ENCODE measurements at places on chromosomes 5 and 9.

GRCh38 chr5:138466900-138467710, 1.8 kb downstream of the EGR1 start:
- no peak for DNase-seq

DNA sequence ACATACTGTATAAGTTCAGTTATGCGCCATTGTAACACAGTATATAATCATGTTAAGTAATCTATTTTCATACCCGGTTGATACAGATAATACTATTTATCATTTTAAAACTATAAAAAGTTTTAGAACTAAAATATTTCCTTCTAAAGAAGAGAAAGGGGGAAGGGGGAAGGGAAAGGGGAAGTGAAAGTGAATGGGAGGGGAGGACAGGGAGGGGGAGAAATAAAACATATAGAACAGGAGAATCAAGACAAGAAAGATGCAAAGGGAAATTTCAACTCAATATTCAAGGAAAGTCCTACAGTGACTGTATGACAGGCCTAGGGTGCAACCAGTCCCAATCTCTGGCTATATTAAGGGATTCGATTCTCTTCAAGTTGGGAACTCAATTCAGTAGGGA, 1278.8 kb downstream of the MAT2B start:
- no peak for DNase-seq

- DNase-seq = no peak
Observed at GRCh38 chr5:136004436-136004835, 24.4 kb upstream of the TGFBI start.

- no peak for DNase-seq
Observed at GRCh38 chr5:74141053-74141452, 499.5 kb downstream of the ENC1 start.

GRCh38 chr5:65137631-65138030, 344.1 kb downstream of the ADAMTS6 start:
- DNase-seq = no peak

DNA sequence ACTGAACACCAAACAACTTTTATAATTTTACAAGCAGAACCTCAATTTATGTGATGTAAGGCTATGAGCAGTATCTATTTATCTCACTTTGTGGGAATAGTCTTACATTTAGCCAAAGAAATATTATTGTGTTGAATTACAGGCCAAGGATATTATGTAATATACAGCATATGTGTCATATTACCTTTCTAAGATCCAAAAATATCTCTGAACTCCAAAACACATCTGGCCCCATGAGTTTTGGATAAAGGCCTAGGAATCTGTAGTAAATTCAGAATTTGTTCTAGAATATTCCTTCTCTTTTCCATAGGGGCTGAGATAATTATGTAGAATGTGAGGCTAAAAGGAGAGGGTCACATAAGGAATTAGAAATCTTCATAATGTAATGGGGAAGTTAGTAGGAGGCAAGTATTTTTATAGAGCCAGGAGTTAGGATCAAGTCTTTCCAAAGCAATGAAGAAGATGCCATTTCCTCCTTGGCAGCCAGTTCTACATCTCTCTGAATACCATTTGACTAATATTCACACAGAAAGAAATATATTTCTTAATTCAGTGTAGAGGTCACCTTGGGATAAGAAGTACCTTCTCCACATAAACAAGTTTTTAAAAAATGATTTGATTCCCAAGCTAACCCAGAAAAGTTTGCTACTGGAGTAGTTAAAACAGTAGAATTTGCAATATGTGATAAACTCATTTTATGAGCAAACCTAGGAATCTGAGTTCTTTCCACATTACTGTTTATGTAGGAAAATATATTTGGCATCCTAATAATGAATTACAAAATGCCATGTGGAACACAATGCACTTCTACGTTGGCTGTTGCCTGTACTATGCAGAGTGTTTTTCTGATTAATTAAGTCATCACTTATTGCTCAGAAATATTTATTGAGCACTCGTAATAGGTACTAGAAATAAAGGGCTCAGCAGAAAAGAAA, 20.3 kb upstream of the GRAMD2B start:
- DNase-seq = no peak

DNA sequence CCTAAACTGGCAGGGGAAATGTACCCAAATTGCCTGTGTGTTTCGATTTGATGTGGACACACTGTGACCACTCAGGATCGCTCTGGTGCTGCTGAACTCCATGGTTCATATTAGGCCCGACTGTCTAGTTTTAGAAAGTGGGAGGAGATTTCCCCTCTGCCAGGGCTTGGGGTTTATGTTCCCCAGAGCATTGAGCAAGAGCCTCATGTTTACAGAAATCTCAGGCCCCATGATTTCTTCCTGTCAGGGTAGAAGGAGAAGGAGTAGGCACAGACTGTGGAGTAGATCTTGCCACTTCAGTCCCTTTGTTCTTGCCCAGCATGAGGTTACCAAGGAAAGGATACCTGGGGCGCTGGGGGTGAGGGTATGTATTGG, 40.8 kb upstream of the GLRX start:
- no peak for DNase-seq

GRCh38 chr5:69078921-69079540, 14.8 kb upstream of the SLC30A5 start:
- DNase-seq = no peak

DNA sequence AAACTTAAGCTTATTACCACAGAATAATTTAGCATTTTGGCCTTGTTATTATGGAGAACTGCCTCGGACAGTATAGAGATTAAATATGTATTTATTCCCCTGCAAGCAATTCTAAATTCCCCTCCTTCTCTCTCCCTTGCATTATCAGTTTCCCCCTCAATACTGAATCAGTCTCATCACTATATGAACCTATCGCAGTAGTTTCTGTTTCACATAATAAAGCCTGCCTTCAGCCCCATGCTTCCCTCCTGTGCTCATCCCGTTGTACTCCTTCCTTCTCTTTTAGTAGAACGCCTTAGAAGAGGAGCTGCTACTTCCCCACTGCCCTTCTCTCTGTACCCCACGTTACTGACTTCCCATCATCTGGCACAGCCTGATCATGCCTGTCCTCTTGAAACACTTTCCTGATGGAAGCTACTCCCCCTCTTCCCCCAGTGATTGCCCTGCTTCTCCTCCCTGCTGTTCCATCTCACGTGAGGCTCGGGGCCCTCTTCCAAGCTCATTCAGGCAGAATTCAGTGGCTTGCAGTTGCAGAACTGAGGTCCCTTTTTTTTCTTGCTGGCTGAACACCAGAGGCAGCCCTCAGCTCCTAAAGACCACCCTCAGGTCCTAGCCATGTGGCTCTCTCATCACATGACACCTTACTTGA, 93.4 kb downstream of the PPIC start:
- DNase-seq = no peak

DNA sequence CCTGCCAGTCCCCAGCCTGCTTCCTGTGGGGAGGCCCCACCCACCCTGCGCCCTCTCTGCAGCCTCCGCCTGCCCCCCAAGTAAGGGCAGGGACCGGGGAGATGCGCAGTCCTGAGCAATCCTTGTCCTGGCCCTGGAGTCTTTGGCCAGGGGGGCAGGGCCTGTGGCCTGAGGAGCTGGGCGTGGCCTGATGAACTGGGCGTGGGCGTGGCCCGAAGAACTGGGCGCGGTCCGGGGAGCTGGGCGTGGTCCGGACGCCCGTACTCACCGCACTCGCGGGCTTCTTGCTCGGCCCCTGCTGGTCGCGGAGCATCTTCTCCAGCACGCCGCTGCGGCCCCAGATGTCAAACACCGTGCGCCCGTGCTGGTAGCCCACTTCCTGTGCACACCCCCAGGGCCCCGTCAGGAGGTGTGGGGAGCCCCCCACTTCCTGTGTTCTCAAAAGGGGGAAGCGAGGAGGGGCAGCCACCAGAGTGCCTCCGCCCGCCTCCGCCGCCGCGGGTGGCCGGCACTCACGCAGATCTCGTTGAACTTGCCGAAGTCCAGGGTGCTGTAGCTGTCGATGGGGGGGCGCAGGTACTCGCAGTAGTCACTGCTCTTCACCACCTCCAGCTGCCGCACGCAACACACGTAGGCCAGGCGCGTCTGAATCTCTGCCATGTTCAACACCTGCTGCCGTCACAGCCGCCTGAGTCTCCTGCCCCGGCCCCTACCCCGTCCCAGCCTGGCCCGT, 2.7 kb upstream of the NSMF start:
- DNase-seq = no peak

- no peak for DNase-seq
Observed at GRCh38 chr9:89541798-89542197, 43.9 kb upstream of the SEMA4D start.

- DNase-seq = peak; percentile 21
Observed at GRCh38 chr9:101628173-101628572, 33.4 kb upstream of the PPP3R2 start.

- DNase-seq = no peak
Observed at GRCh38 chr5:89309268-89309667, 426.3 kb upstream of the MEF2C start.

DNA sequence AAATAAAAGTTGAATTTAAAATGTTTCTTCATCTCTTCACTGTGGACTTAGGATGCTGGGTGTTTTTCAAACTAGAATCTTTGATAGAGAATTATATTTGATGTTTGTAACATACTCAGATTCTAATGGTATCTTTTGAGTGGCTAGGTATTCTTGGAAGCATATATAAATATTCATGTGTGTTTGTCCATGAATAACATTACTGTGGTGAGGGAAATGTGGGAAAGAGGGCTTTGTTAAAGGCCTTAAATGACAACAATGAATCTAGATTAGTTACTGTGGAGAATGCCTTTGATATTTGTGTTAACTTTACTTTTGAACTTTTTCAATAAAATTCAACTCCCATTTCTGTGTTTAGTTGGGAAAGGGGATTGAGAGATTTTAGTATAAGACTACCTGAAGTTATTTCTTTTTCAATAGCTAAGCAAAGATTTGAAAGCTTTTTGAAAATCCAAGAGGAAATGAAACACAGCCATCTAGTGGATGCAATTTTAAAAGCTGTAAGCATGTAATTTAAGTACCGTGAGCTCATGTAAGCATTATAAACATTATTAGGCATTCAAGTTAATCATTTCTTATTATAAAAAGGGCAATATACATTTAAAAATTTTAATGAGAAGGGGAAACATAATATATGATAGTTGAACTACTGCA, 69.6 kb downstream of the CCDC171 start:
- peak; percentile 43 for DNase-seq

DNA sequence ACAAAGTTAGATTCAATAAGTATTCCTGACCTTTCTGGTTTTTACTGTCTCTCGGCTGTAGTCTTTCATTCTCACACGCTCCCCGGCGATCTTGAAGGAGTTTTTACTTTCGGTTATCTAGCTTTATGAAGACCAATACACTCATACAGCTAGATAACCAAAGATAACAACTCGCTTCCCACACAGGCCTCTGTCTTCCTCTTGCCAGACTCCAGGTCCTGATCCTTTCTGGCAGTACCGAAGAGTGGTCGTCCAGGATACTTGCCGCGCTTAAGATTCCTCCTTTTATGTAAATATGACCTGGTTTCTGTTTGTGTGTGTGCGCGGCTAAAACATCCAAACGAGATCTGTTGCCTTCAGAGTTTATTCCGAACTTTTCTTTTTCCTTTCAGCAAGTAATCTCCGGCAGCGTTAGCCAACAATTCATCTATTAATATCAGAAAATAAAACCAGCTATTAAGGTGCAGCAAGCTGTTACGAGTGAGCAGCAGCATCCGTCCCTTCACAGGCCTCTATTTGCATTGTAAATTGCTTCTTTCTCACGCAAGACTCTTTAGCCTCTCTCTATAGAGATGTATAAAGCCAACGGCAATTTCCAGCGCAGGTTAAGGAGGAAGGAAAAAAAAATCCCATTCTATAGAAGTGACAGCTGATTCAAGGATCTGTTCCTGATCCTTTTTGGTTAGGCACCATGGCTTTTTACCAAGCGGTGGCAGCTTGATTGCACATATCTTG, 216.1 kb downstream of the MEF2C start:
- DNase-seq = no peak

- DNase-seq = no peak
Observed at GRCh38 chr9:108727580-108728111, 128.1 kb downstream of the ACTL7B start.

DNA sequence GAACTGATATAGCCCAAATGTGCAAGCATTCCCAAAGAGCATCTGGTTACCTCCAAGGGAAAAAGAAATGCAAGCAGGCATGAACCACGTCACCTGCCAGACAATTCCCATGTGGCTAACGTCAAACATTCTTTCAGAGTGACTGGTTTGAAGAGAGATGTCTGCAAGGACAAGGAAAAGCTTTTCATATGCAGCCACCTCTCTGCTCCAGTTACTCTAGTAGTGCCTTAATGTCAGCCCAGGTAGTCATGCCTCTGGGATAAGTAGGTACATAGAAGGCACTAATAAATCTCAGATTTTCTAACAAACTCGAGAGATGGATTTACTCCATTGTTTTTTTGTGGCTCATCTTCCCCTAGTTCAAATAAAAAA, 96.8 kb upstream of the IFNK start:
- DNase-seq = no peak

GRCh38 chr5:78007233-78007632, 231.1 kb upstream of the TBCA start:
- no peak for DNase-seq

- DNase-seq = no peak
Observed at GRCh38 chr9:136587944-136588662, 42.3 kb upstream of the NOTCH1 start.

GRCh38 chr5:78644741-78645300, 3.8 kb downstream of the LHFPL2 start:
- no peak for DNase-seq

DNA sequence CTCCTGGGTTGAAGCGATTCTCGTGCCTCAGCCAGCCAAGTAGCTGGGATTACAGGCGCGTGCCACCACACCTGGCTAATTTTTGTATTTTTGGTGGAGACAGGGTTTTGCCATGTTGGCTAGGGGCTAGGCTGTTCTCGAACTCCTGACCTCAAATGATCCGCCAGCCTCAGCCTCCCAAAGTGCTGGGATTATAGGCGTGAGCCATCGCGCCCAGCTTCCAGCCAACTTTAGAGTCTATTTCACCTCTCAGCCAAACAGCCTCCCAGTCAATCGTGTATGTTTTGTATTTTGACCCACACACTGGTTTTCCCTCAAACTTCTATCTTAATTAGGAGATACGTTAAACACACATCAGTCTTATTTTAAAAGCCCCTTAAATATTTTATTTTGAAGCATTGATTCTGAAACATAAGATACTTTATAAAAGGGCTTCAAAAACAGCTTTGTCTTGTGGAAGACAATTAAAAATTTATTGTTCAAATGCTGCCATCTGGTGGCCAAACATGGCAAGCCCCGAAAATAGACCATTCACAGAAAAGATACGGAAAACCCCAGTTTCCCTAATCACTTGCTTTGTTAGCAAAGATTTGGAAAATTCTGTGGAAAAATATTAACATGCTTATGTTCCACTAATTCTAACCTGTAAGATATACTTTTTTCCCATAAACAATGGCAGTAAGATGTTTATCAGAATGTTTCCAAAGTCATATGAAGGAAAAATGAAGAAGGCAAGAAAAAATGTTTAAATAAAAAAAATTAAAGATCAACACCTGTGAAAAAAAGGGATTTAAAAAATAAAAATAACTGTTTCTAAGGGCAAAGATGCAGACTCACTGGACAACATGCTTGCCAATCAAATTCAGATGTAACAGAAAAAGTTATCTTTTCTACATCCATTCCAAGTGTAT, 33.1 kb downstream of the APTX start:
- DNase-seq = peak; percentile 32

DNA sequence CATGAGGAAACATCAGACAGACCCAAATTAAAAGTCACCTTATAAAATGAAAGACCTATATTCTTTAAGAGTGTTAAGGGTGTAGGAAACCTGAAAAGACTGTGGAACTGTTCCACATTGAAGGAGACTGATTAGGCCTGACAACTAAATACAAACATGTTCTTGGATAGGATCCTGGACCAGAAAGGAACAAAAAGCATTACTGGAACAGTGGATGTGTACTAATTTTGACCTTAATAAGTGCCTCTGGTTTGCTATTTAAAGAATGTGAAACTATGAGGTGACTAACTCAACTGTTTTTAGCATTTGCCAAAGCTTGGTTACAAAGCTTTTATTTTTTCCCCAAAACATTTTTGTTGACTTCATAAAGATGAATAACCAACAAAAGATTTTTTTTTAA, 340.6 kb downstream of the CAAP1 start:
- no peak for DNase-seq
